ENCODE measurements at places on chromosomes 5 and 9. TPM values are rescaled to one million over a fixed set of nuclear protein-coding genes. Genes with fewer than 3 reads are reported as not detected.

SLC25A2 gene
- 0.35 TPM for total RNA-seq

CNTNAP3B gene
- 16.5 TPM for total RNA-seq

SPACA9 gene
- 6.0 TPM for total RNA-seq

LHX3 gene
- not detected for total RNA-seq

MFAP3 gene
- 67.4 TPM for total RNA-seq

GMCL2 gene
- not detected for total RNA-seq

RNF183 gene
- total RNA-seq, result 3.1 TPM

PCDHA4 gene
- total RNA-seq, result 1.8 TPM

ANKRD55 gene
- 0.76 TPM for total RNA-seq

ADAMTSL2 gene
- total RNA-seq, result 8.9 TPM

QRFP gene
- total RNA-seq, result not detected

BARX1 gene
- 0.23 TPM for total RNA-seq

CDO1 gene
- 70.7 TPM for total RNA-seq

PSMD5 gene
- total RNA-seq, result 20.4 TPM

LIX1 gene
- total RNA-seq, result 2.6 TPM

DOCK8 gene
- total RNA-seq, result 26.6 TPM

DDX46 gene
- 33.7 TPM for total RNA-seq

TAF7 gene
- total RNA-seq, result 76.2 TPM

C7 gene
- 392 TPM for total RNA-seq

PCDHGB7 gene
- 15.8 TPM for total RNA-seq

TRPM6 gene
- 3.0 TPM for total RNA-seq

SLC45A2 gene
- total RNA-seq, result 0.23 TPM

TPPP gene
- total RNA-seq, result 6.4 TPM

CAMK2A gene
- 14.4 TPM for total RNA-seq

SPINK7 gene
- total RNA-seq, result not detected

DND1 gene
- total RNA-seq, result 0.76 TPM

F12 gene
- 0.29 TPM for total RNA-seq

FBP2 gene
- total RNA-seq, result 26.9 TPM

NRG2 gene
- total RNA-seq, result 1.3 TPM

ADCY2 gene
- total RNA-seq, result 17.0 TPM

CRHBP gene
- total RNA-seq, result 33.6 TPM

RNF180 gene
- 20.1 TPM for total RNA-seq

PAM gene
- total RNA-seq, result 160 TPM

MROH2B gene
- total RNA-seq, result not detected

TMOD1 gene
- 17.2 TPM for total RNA-seq

SPATA31A3 gene
- not detected for total RNA-seq

TGFBI gene
- total RNA-seq, result 224 TPM

PLPP7 gene
- 29.5 TPM for total RNA-seq

CTXN3 gene
- total RNA-seq, result 0.47 TPM

LECT2 gene
- not detected for total RNA-seq

ANKRD20A1 gene
- 0.88 TPM for total RNA-seq

AQP7 gene
- total RNA-seq, result 24.2 TPM

IL13 gene
- not detected for total RNA-seq

UBE2B gene
- total RNA-seq, result 34.1 TPM

ACTBL2 gene
- total RNA-seq, result not detected

TCOF1 gene
- 22.4 TPM for total RNA-seq

RIMOC1 gene
- 19.4 TPM for total RNA-seq

GIN1 gene
- total RNA-seq, result 8.5 TPM

ANXA2R gene
- 4.3 TPM for total RNA-seq

NR5A1 gene
- 0.12 TPM for total RNA-seq

CDH18 gene
- total RNA-seq, result 2.6 TPM

OMD gene
- 4.1 TPM for total RNA-seq

SMIM27 gene
- 12.8 TPM for total RNA-seq

DBH gene
- 1.1 TPM for total RNA-seq

CCDC69 gene
- total RNA-seq, result 7.6 TPM

Data from metanephros (tissue), 2 donors.